Thyroid gland (tissue), 4 donors: ENCODE measurements at places on chromosomes 2 and 18. TPM values are rescaled to one million over a fixed set of nuclear protein-coding genes. Genes with fewer than 3 reads are reported as not detected.

The GDF7 gene
- total RNA-seq, result 0.15 TPM

The TEX261 gene
- 37.9 TPM for total RNA-seq

The ST8SIA5 gene
- not detected for total RNA-seq

The CYS1 gene
- total RNA-seq, result 47.2 TPM

The KLHL29 gene
- 2.7 TPM for total RNA-seq

The C2orf81 gene
- 2.3 TPM for total RNA-seq

The UGT1A9 gene
- total RNA-seq, result not detected

The CDK15 gene
- total RNA-seq, result not detected

The TMEM247 gene
- total RNA-seq, result not detected

The POTEI gene
- total RNA-seq, result 0.11 TPM

The SRD5A2 gene
- total RNA-seq, result not detected

The COLEC12 gene
- 6.3 TPM for total RNA-seq

The NAT8 gene
- total RNA-seq, result not detected

The SETBP1 gene
- total RNA-seq, result 72.0 TPM

The PRADC1 gene
- 65.2 TPM for total RNA-seq

The INHBB gene
- total RNA-seq, result 26.0 TPM

The HDLBP gene
- 409 TPM for total RNA-seq

The ELOA2 gene
- total RNA-seq, result not detected

The IL36RN gene
- not detected for total RNA-seq

The IL37 gene
- not detected for total RNA-seq

The CPO gene
- not detected for total RNA-seq

The FOSL2 gene
- total RNA-seq, result 44.9 TPM

The ZNF385B gene
- total RNA-seq, result 2.3 TPM

The ANKRD30B gene
- 0.40 TPM for total RNA-seq

The SULT1C4 gene
- total RNA-seq, result 8.4 TPM

The RAX gene
- not detected for total RNA-seq

The RBKS gene
- total RNA-seq, result 6.9 TPM

The RFTN2 gene
- 10.2 TPM for total RNA-seq

The RAB1A gene
- 94.2 TPM for total RNA-seq

The GAREM2 gene
- total RNA-seq, result 2.8 TPM

The SLC30A3 gene
- 0.67 TPM for total RNA-seq

The SERPINB12 gene
- not detected for total RNA-seq

The PLEKHB2 gene
- total RNA-seq, result 87.3 TPM

The C2orf74 gene
- 29.8 TPM for total RNA-seq

The C2orf66 gene
- not detected for total RNA-seq

The PHLPP1 gene
- total RNA-seq, result 14.6 TPM

The TEX44 gene
- total RNA-seq, result not detected

The MCEE gene
- 16.6 TPM for total RNA-seq

The LAMA1 gene
- 17.8 TPM for total RNA-seq

The AMER3 gene
- not detected for total RNA-seq

The LOXL3 gene
- 3.0 TPM for total RNA-seq

The ALLC gene
- not detected for total RNA-seq

The PMAIP1 gene
- 1.7 TPM for total RNA-seq

The ALPP gene
- total RNA-seq, result not detected

The TANC1 gene
- total RNA-seq, result 68.3 TPM

The PSMA8 gene
- not detected for total RNA-seq

The GLI2 gene
- total RNA-seq, result 1.3 TPM

The CPSF3 gene
- total RNA-seq, result 21.7 TPM

The PLA2R1 gene
- 86.0 TPM for total RNA-seq

The ANKRD44 gene
- 25.5 TPM for total RNA-seq

The TNS1 gene
- total RNA-seq, result 169 TPM

The TMEM178A gene
- total RNA-seq, result 4.7 TPM

The UBR3 gene
- total RNA-seq, result 101 TPM

The POTEJ gene
- total RNA-seq, result 0.27 TPM
